ENCODE measurements at places on chromosomes 4 and X.
A peak's percentile ranks its signal among the peaks of the same experiment; 100 is the strongest.

GRCh38 chrX:13250826-13251580 is 68.8 kb downstream of the ATXN3L start:
- no peak for DNase-seq

- DNase-seq, result peak; percentile 54
These were observed 378.4 kb downstream of the ANKRD50 start for GRCh38 chr4:124334119-124334518.

GRCh38 chr4:31929676-31930345 is 1209.6 kb downstream of the PCDH7 start:
- no peak for DNase-seq

DNA sequence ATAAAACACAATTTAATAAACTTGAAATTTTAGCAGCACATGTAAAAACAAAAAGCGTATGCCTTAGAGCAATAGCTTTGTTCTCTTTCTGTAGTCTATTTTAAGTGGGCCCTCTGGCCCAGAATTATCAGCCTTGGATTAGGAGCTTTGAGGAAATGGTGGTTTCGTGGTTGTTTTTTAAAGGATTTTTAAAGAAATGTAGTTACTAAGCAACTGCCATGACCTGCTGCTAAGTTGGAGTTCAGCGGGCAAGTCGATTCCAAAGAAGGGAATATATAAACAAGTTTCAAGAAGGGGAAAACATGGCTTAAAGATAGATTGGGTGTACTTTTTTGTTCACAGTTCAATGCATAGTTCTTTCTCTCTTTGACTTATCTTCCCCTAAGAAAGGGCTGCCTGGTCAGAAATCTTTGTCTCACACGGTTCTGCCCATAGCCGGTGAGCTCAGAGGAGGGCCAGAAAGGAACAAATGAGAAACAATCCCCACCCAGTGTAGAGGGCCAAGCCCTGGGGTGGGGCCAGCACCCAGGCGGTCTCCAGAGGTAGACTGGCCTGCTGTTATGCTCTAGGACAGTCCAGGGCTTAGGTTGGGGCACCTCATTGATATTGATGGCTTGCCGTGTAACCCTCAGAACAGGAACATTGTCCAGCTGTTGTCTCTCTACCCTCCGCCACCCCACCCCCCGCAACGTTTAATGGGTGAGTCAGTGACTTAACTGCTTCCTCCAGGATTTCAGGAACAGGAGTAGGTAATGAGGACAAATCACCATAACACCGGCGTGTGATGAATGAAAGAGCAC is 32.5 kb downstream of the DLG3 start:
- DNase-seq, result no peak

GRCh38 chr4:105741548-105741947 is 33.0 kb downstream of the GSTCD start:
- no peak for DNase-seq

DNA sequence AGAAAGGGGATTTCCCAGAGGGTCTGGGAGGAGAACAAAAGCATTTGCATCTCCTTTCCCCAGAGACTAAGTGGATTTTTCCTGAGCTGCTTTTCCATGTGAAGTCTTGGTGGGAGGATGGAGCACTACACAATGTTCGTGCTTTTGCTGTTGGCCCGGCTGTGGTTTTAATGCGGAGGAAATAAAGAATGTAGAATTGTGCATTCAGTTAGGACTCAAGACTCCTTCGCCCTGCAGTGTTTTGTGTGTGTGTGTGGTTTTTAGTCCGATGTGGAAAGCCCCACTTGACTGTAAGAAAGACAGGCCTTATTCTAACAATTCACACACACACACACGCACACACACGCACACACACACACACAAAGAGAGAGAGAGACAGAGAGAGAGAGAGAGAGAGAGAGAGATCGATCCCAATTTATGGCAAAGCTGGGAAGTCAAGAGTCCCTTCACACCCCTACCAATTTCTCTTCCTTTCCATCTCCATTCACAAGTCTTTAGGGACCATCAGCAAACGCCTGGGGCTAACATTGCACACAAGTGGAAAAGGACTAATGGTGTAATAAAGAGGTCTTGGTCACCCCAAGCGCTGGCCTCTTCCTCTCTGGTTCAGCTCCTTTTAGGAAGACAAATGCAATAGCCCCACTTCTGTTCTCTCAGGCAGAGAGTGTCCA is 44.2 kb downstream of the CLDN34 start:
- no peak for DNase-seq

GRCh38 chrX:91137883-91138282 is 296.8 kb upstream of the PABPC5 start:
- no peak for DNase-seq

DNA sequence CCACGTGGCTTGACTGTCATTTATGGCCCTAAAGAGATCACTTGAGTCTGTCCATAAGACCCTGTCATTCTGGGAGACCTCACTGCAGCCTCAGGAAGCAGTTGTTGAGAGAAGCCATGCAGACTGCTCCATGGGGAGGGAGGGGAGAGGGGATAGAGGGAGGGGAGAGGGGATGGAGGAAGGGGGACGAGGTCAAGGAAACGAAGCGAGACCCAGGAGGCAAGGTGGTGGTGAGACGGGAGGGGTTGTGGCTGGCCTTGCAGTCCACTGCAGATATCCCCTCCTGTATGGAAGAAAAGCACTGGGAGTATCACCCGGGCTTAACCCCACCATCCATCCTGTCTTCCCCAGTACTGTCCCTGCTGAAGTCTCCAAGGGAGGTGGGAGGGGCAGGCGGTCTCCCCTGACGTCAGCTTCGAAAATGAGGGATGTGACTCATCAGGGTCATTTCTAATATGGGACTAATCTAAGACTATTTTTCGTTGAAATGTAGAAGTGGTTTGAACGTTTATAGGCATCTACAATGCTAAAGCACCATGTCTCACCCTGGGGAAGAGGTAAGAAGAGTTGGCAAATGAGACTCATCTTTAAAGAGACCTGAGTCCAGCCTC is 5.6 kb downstream of the TMEM255A start:
- no peak for DNase-seq

- peak; percentile 5 for DNase-seq
These were observed 701.8 kb upstream of the TENM3 start for GRCh38 chr4:181541396-181541795.

DNA sequence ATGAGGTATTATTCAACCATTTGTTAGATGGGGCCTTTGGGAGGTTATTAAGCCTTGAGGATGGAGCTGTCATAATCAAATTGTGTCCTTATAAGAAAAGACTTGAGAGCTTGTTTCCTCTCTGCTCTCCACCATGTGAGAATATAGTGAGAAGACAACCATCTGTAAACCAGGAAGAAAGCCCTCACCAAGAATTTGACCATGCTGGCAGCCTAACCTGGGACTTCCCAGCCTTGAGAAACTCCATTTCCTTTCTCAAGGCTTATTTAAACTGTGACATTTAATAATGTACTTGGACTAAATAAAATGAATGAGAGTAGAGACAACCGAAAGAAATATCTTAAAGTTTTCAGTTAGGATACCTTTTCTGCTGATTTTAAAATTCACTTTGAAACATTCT is 83.7 kb upstream of the GC start:
- peak; percentile 25 for DNase-seq

DNA sequence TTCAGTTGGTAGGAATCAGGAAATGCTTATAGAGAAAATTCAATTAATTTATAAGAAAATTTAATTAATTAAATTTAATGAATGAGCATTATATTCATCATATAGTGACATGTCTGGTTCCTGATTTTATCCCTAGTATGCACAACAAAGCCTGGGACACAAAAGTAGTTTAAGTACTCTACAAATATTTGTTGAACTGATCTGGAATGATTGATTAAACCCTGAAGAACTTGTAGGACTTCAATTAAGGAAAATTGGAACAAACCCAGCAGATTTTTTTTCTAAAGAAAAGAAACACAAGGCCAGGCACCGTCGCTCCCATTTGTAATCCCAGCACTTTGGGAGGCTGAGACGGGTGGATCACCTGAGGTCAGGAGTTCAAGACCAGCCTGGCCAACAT is 4.5 kb upstream of the APELA start:
- DNase-seq, result no peak

GRCh38 chrX:115233497-115234455 is at the start of gene LRCH2:
Gene LRCH2 (minus strand): TSS chrX:115234096. CDS start chrX:115234041, 55 bp downstream.
- no peak for DNase-seq

- DNase-seq, result no peak
These were observed 78.6 kb upstream of the MXRA5 start for GRCh38 chrX:3425031-3425430.

DNA sequence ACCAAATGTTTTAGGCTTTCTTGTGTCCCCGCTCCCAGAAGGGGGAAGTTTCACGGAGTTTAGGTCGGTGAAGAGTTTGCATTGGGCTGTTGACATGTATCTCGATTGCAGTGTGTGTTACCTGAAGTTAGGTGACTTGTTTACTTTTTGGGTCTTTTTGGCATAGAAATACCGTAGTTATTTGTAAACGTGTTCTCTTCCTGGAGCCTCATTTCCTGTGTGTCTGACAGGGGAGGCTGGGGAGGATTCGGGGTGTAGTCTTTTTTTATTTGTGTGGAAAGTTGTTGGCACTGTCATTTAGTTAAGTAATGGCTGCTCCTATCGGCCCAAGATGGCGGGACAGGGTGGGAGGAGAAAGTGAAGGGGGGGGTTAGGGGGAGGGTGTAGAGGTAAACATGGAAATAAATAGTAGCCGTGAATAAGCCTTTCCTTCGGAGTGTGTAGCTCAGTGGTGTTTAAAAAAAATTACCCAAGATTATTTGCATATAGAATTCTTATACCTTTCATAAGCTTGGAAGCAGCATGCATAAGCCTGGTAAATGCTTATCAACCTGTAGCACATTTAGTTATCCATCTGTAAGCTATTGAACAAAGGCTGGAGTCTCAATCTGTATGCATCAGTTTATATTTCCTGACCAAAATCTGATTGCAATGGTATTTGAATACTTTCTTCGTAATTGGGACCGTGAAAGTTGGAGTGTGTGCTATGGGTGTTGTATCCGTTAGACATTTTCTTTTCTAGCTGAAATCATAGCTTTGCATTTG is 1.6 kb downstream of the KDM6A start:
- peak; percentile 31 for DNase-seq

DNA sequence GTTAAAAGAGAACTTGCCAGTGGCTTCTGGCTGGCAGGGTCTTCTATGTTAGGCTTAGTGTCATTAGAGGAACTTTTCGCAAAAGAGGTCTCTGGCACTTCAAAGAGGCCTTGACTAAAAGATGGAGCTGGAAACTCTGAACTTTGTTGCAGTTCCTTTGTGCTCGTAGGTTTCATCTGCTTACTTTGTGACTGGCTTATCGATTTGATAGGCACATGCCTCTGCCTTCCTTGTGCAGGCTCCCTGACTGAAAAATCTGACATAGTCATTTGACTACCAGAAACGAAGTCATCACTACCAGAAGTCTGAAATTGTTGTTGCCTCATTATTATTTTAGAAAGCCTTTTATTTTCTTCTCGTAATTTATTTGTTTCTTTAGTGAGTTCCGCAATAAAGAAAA is 93.9 kb upstream of the IL13RA1 start:
- no peak for DNase-seq

- no peak for DNase-seq
These were observed 45.6 kb upstream of the GRID2 start for GRCh38 chr4:92257931-92258857.

- no peak for DNase-seq
These were observed 21.8 kb upstream of the GRPR start for GRCh38 chrX:16101581-16101980.

- no peak for DNase-seq
These were observed 63.1 kb upstream of the GRPR start for GRCh38 chrX:16060252-16060651.

DNA sequence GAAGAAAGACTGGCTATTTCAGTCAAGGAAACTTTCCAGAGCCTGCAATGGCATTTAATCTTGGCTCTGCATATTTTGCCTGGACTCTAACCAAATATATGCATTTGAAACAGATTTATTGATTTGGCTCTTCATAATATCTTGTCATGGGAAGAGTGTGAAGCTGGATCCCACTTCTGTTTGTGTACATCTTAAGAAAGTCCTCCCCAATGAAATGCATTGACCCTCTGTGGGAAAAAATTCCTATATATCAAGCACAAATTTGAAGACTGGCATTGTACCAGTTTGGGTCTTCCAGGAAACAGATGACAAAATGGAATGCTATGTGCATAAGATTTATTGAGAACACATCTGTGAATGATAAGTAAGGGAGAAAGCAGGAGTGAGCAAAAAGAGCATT is 897.3 kb upstream of the TENM3 start:
- DNase-seq, result no peak

DNA sequence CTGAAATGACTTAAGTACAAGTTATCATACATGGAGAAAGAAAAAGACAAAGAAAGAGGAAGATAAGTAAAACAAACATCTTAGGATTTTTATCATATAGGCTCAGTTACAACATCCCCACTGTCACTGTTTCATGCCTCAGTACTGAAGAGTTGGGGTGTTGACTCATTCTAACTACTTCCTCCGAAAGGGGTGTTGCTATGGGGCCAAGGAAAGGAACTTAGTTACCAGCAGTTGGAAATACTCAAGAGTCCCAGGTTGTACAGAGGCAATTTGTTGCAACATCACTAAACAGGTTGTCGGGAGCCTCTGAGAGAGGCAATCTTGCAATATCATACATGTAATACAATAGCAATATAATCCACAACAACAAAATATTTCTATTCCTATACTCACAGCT is 1264.7 kb downstream of the PCDH7 start:
- DNase-seq, result peak; percentile 32

- peak; percentile 97 for DNase-seq
These were observed 81.9 kb downstream of the HMGB2 start for GRCh38 chr4:173252024-173252935.

- no peak for DNase-seq
These were observed 106.3 kb downstream of the RPA4 start for GRCh38 chrX:96989830-96990571.

DNA sequence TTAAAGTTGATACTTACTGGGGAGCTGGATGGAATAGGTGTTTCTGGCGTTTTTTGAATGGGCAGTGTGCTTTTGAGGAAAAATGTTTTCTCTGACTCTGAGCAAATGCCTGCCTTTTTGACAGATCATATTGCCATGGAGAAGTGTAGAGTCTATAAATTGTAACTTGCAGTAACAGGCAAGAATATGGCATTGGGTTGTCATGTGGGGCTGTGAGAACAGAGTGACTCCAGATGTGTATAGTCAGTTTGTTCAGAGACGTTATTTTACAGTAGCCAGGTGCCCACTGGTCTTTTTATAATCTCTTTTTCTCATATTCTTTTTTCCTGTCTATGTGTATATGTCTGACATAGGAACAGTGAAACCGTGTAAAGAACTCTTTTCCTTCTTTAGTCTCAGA is 40.8 kb downstream of the RAPGEF2 start:
- no peak for DNase-seq

DNA sequence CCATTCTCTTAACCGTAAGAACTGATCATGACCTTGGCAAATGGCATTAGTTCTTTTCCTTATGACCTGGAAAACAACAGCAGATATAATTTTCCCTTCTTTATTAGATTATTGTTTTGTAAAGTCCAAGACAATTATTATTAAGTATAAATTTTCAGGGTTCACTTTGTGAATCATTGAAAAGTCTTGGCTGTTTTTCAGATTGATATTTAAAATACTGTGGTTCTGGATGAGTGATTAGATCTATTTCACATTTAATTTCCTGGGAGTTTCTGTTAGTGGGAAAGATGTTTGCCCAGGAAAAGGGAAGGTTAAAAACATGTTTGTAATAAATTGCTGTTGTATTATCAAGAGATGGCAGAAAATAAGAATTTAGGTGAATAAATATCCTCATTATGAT is 194.9 kb downstream of the TLL1 start:
- no peak for DNase-seq

GRCh38 chr4:107380836-107381438 is 339.1 kb downstream of the PAPSS1 start:
- DNase-seq, result no peak

All from NCI-H226 (cell line).